ENCODE measurements at places on chromosomes 7 and 10. TPM values are rescaled to one million over a fixed set of nuclear protein-coding genes. Genes with fewer than 3 reads are reported as not detected.

DNA sequence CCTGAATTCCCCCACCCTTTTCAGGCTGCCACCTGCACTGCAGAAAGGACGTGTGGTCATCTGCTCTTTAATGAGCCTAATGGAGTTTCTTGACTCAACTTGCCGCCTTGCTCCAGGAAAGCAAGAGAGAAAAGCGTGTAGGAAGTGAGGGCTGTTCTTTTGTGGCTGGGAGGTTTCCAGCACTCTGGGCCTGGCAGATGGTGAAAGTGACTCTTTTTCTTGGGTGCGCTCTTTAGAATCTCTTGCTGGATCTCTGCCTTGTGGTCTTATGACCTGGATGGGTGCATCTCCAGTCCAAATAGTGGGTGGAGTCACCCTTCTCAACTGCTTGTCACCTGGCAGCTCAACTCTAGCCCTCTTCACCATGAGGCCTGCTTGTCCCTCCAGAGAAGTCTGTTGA is 244.0 kb downstream of the SORCS1 start:
- H3K4me1 ChIP-seq = no peaks in the 10 kb centered on the region
- DNase-seq = no peak
- no peak overlapping the region for H3K4me3 ChIP-seq
- no peaks in the 10 kb centered on the region for H3K36me3 ChIP-seq
- H3K27me3 ChIP-seq = no peaks in the 10 kb centered on the region

- no peak overlapping the region for H3K4me3 ChIP-seq
- H3K4me1 ChIP-seq = peaks cover 11% of the 10 kb centered on the region
- H3K27me3 ChIP-seq = peaks cover 80% of the 10 kb centered on the region
- no peak overlapping the region for H3K27ac ChIP-seq
These were observed 302.4 kb upstream of the NFE2L3 start for GRCh38 chr7:25849500-25850184.

DNA sequence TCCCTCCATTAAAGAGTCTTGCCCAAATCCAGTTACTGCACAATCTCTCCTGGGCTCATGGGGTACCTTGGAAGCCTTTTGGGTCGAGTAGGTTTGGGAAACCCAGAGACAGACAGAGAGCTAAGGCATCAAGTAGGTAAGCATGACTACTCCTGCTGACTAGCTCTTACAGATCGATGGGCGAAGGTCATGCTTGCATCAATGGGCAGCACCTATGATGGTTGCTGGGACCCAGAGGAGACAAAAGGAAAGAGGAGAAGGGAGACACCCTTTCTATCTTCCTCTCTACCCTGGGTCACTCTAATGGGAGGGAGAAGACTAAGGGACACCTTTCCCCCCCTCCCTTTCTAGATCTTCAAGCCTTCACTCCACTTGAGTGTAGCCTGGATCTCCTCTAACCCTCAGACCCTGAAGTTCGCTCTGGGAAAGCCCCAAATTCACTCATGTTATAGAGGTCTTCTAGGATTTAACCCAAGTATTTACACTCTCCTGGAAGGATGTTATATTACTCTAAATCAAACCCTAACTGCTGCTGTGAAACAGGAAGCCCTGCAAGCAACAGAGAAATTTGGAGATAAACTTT is 31.6 kb upstream of the ZNF746 start:
- no peak for DNase-seq
- no peak overlapping the region for H3K4me3 ChIP-seq
- H3K4me1 ChIP-seq = no peaks in the 10 kb centered on the region
- peaks cover 14% of the 10 kb centered on the region for H3K36me3 ChIP-seq

- peak; percentile 29 for DNase-seq
- H3K27me3 ChIP-seq = no peaks in the 10 kb centered on the region
- peak overlapping the region; percentile 77 for H3K27ac ChIP-seq
These were observed 151.3 kb downstream of the GALNT11 start for GRCh38 chr7:152176797-152177196.

GRCh38 chr10:113735913-113736312 is 15.6 kb upstream of the PLEKHS1 start:
- H3K4me3 ChIP-seq = no peak overlapping the region
- no peak overlapping the region for H3K27ac ChIP-seq
- H3K36me3 ChIP-seq = no peaks in the 10 kb centered on the region
- H3K27me3 ChIP-seq = peaks cover 5% of the 10 kb centered on the region
- no peak for DNase-seq
- H3K4me1 ChIP-seq = no peaks in the 10 kb centered on the region

GRCh38 chr7:16479591-16479990 is 14.1 kb upstream of the SOSTDC1 start:
- no peaks in the 10 kb centered on the region for H3K36me3 ChIP-seq
- no peaks in the 10 kb centered on the region for H3K4me1 ChIP-seq
- no peak overlapping the region for H3K4me3 ChIP-seq

GRCh38 chr7:143126146-143126545 is 5.7 kb upstream of the PIP start:
- DNase-seq = peak; percentile 27
- H3K4me1 ChIP-seq = peaks cover 37% of the 10 kb centered on the region
- no peak overlapping the region for H3K4me3 ChIP-seq
- no peaks in the 10 kb centered on the region for H3K27me3 ChIP-seq
- H3K36me3 ChIP-seq = no peaks in the 10 kb centered on the region
- peak overlapping the region; percentile 25 for H3K27ac ChIP-seq

- no peaks in the 10 kb centered on the region for H3K27me3 ChIP-seq
- H3K4me1 ChIP-seq = no peaks in the 10 kb centered on the region
- no peak for DNase-seq
- H3K36me3 ChIP-seq = peaks cover 22% of the 10 kb centered on the region
- H3K27ac ChIP-seq = no peak overlapping the region
- no peak overlapping the region for H3K4me3 ChIP-seq
These were observed 715.4 kb downstream of the AUTS2 start for GRCh38 chr7:70313687-70314086.

DNA sequence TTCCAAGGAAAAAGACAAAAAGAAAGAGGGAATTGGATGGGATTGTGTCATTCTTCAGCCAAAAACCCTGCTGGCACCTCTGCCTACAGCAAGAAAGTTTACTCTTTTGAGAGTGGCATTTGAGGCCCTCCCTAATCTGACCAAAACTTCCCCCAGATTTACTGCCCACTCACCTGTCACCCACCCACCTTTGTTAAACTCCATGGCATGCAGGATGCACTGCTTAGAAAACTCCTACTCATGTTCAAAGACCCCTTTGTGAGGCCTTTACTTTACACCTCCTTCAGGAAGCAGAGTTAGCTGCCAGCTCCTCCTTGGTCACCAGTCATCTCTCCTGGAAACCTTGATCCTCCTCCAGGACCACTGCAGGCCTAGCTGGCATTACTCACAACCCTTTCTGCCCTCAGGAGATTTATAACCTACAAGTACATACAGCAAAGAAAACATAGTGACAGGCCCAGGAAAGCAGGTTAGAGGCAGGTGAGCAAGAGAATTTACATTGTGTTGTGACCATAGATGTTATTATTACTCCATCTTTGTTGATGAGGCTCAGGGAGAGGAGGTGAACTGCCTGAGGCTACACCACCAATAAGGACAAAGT is 10.3 kb upstream of the PLAC9 start:
- H3K27me3 ChIP-seq = peaks cover 5% of the 10 kb centered on the region
- H3K4me1 ChIP-seq = no peaks in the 10 kb centered on the region
- no peaks in the 10 kb centered on the region for H3K36me3 ChIP-seq
- no peak overlapping the region for H3K27ac ChIP-seq
- no peak overlapping the region for H3K4me3 ChIP-seq
- no peak for DNase-seq

- no peak overlapping the region for H3K27ac ChIP-seq
- no peaks in the 10 kb centered on the region for H3K4me1 ChIP-seq
- H3K36me3 ChIP-seq = peaks cover 12% of the 10 kb centered on the region
- no peak for DNase-seq
These were observed 154.9 kb downstream of the ATE1 start for GRCh38 chr10:121772884-121773283.

DNA sequence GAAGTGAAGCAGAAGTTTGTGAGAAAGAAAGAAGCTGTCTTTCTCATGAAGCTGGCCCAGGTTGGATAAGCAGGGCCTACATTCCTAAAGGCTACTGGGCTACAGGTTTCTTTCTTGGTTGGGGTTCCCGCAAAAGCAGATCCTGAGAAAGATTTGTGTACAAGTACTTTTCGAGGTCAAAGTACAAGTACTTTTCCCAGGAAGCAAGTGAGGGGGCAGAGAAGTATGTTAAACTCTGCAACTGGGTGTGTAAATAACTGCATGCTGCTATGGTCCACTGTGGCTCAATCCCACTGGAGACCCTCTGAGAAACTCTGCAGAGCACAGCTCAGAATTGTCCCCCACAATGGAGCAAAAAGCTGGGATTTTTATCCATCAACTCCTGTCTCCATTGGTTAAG is 28.7 kb downstream of the LSM5 start:
- no peak for DNase-seq
- peaks cover 12% of the 10 kb centered on the region for H3K27me3 ChIP-seq
- no peaks in the 10 kb centered on the region for H3K4me1 ChIP-seq
- H3K36me3 ChIP-seq = no peaks in the 10 kb centered on the region
- no peak overlapping the region for H3K27ac ChIP-seq

DNA sequence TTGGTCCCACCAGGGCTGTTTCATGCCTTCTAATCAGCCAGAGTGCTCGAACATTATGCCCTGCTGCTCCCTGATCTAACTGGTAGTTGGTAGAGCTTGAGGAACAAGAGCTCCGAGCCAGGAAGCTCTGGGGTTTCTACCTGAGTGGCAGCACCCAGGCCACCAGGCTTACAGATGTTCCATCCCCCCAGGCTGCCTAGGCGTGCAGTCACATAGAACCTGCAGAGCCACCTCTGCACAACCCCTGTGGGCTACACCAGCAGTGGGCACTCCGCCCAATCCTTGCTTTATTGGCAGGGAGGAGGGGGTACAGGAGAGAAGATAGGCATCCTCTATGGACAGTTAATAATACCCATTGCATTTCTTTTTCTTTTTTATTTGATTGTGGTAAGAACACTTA is 21.8 kb downstream of the MAP3K8 start:
- H3K27ac ChIP-seq = peak overlapping the region; percentile 95
- H3K36me3 ChIP-seq = peaks cover 12% of the 10 kb centered on the region
- DNase-seq = peak; percentile 52
- no peaks in the 10 kb centered on the region for H3K27me3 ChIP-seq
- peak overlapping the region; percentile 87 for H3K4me3 ChIP-seq
- H3K4me1 ChIP-seq = peaks cover 36% of the 10 kb centered on the region

- H3K27ac ChIP-seq = no peak overlapping the region
- no peak for DNase-seq
- no peaks in the 10 kb centered on the region for H3K4me1 ChIP-seq
- no peak overlapping the region for H3K4me3 ChIP-seq
- H3K27me3 ChIP-seq = no peaks in the 10 kb centered on the region
These were observed 16.5 kb downstream of the MAT1A start for GRCh38 chr10:80272793-80273522.

DNA sequence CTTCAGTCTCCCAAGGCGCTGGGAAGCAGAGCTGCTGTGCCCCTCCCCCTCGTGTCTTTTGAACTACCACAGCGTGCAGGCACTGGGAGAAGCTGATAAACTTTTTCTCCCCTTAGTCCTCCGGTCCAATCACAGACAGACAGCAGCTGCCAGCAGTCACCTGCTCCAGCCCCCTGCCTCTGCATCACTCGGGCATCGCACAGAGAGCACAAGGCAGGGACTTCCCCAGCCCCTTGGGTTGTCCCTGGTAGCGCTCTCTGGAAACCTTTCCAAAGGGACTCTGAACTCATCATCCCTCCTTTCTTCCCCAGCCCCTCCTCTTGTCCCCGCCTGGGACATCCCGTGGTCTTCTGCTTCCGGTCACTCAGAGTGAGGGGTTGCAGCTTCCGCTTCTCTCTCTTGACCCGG is 1.4 kb upstream of the NEUROG3 start:
- no peak overlapping the region for H3K4me3 ChIP-seq
- no peak for DNase-seq
- H3K4me1 ChIP-seq = peaks cover 20% of the 10 kb centered on the region
- no peaks in the 10 kb centered on the region for H3K36me3 ChIP-seq
- no peak overlapping the region for H3K27ac ChIP-seq
- peaks cover 75% of the 10 kb centered on the region for H3K27me3 ChIP-seq

DNA sequence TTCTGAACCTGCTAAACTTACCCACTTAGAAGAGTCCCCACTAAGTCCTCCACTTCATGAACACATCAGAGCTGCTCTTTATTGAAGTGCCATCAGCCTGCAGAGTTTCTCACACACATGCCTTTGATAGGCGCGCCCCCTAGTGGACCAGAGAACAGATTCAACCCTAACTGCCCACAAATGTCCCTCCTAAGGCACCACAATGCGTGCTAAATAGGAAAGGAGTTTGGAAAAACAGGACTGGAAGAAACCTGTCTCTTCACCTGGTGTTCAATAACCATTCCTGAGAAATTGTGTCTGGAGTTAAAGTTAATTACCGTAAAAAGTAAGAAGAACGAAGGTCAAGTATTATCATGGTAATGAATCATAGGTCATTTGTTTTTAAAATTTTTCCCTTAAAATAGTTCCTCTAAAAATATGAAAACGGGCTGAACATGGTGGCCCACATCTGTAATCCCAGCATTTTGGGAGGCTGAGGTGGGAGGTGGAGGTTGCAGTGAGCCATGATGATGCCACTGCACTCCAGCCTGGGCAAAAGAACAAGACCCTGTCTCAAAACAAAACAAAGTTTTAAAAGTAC is 249.7 kb downstream of the ELMO1 start:
- peaks cover 20% of the 10 kb centered on the region for H3K4me1 ChIP-seq
- peak overlapping the region; percentile 33 for H3K27ac ChIP-seq
- peak; percentile 39 for DNase-seq

GRCh38 chr7:106914018-106914607 is 49.0 kb downstream of the PIK3CG start:
- H3K27me3 ChIP-seq = no peaks in the 10 kb centered on the region
- H3K27ac ChIP-seq = no peak overlapping the region
- H3K4me1 ChIP-seq = peaks cover 12% of the 10 kb centered on the region
- no peak for DNase-seq
- peaks cover 6% of the 10 kb centered on the region for H3K36me3 ChIP-seq

DNA sequence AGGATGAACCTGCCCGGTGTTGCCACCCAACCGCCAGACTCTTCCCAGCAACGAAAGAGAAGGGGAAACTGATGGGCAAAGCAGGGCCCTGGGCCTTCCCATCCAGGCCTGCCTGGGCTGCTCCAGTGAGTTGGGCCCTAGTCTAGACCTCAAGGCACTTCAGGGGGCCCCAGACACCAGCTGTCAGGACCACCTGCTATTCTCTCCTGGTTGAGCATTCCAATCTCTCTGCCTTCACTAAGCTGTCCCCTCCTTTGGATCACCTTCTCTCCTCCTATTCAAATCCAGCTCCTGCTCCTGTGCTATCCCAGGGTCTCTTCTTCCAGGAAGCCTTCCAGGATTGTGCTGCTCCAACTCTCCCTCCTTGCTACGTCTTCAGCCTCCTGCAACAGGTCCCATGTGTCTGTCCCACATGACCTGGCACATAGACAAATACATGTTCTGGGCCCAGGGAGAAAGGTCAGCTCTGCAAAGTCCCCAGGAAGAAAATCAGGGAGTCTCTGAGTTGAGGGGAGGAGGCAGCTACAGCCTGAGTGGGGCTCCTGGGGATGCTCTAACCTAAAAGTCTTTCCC is 3.1 kb downstream of the STX1A start:
- H3K27ac ChIP-seq = no peak overlapping the region
- H3K4me3 ChIP-seq = no peak overlapping the region
- DNase-seq = no peak
- H3K27me3 ChIP-seq = peaks cover 23% of the 10 kb centered on the region
- peaks cover 21% of the 10 kb centered on the region for H3K4me1 ChIP-seq

GRCh38 chr7:41842956-41843355 is 140.1 kb upstream of the INHBA start:
- no peaks in the 10 kb centered on the region for H3K36me3 ChIP-seq
- H3K27ac ChIP-seq = no peak overlapping the region
- no peak overlapping the region for H3K4me3 ChIP-seq
- no peak for DNase-seq

GRCh38 chr7:122468945-122469344 is 164.4 kb upstream of the FEZF1 start:
- H3K27me3 ChIP-seq = no peaks in the 10 kb centered on the region
- H3K4me3 ChIP-seq = no peak overlapping the region
- no peak for DNase-seq
- H3K27ac ChIP-seq = no peak overlapping the region

The NUDCD3 gene
- 60.5 TPM for polyA plus RNA-seq

The PHKG1 gene
- not detected for polyA plus RNA-seq

The FMC1 gene
- polyA plus RNA-seq = 70.5 TPM

The TAF3 gene
- polyA plus RNA-seq = 9.9 TPM

The FFAR4 gene
- not detected for polyA plus RNA-seq

The PROSER2 gene
- polyA plus RNA-seq = not detected

Measured in naive B cell (primary cell).